NCI-H2107 (cell line): ENCODE measurements at places on chromosomes 5 and 9.

GRCh38 chr9:108133680-108134079 is 644.1 kb upstream of the KLF4 start:
- DNase-seq: no peak

- DNase-seq: no peak
These were observed 441.8 kb upstream of the SGCD start for GRCh38 chr5:155885199-155885598.

- no peak for DNase-seq
These were observed 419.6 kb upstream of the PIK3R1 start for GRCh38 chr5:67795781-67796477.

GRCh38 chr5:65832603-65833228 is 93.7 kb upstream of the ERBIN start:
- no peak for DNase-seq

DNA sequence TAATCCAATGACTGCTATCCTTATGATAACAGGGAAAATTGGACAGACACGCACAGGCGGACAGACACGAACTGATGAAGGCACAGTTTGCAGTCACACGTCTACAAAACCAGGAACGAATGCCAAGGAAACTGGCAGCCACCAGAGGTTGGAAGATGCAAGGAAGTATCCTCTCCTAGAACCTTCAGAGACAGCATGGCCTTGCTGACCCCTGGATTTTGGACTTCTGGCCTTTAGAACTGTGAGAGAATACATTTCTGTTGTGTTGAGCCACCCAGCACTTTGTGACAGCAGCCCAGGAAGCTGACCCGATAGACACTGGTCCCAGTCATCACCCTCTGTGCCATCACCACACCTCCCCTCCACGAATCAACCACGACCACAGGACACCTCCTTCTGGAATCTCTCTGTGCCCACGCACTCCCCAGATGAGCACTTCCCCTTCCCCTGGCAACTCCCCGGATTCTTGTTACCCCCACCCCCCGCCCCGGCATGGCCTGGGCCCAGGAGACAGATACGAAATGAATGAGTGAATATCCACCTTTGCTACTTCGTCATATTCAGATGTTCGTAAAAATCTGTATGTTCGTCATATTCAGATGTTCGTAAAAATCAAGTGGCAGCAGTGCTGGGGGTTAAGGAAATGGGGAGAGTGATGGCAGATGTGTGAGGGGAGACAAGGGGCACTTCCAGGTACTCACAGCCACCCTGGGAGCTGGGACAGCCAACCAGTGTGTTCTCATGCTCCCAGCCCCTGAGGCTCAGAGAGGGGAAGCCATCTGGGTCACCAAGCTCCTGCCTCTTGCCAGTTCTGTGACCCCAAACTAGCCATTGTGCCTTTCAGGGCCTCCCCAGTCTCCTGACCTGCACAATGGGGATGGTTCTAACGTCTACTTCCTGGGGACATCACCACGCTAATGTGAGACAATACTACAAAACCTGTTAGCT is 18.5 kb downstream of the GBGT1 start:
- no peak for DNase-seq

DNA sequence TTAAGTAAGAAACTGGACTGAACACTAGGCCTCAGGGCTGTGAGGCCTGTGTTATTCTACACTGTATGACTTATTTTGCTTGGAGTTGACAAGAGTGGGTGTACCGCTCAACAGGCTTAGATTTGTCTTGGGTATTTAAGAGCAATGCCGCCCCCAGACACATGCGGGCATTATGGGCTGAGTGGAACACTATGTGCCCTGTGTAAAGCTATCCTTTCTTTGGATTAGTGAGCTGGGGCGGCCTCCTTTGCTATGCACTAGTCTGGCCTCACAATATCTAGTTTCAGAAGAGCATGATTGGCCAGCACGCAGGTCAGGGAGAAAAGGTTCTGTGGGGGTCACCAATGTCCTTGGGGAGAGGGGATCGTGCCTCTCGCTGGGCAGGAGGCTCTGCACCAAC is 206.3 kb upstream of the GDNF start:
- DNase-seq: no peak

GRCh38 chr9:90165281-90165680 is 477.3 kb downstream of the DIRAS2 start:
- DNase-seq: no peak

- DNase-seq: no peak
These were observed 326.5 kb downstream of the NTRK2 start for GRCh38 chr9:84996029-84996428.

- peak; percentile 16 for DNase-seq
These were observed 4.8 kb downstream of the DNAJB5 start for GRCh38 chr9:34994260-34994899.

- no peak for DNase-seq
These were observed 372.8 kb upstream of the RFX3 start for GRCh38 chr9:3898461-3899218.

DNA sequence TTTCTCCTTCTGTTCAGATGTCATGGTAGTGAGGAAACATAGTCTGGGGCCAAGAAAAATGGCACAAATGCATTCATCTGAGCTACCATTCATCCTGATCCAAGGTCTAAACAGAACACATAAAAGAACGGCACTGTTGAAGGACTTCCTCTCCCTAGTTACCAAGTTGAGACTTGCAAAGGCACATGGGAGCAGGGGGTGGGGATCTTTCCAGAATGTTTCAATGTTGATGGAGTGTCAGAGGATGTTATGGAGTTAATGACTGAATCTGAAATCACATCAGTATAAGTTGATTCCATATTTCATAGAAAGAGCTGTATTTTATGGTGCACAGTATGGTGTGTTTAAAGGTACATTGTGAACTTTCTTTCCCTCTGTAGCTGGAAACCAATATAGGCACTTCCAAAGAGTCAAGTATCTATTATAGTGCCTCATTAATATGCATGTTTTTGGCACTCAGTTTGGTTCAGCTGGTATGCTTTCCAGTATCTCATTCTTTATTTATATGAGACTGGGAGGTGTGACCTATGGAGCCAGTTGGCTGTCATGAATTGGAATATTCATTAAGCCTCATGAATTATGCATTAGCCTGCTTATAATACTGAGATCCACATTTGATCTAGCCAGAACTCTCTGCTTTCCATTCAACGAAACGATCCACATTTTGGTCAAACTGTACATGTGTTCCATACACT is 603.0 kb downstream of the NR2F1-AS1 start:
- DNase-seq: no peak

GRCh38 chr9:2271426-2271825 is 256.3 kb downstream of the SMARCA2 start:
- no peak for DNase-seq

- no peak for DNase-seq
These were observed 6.8 kb downstream of the RALGDS start for GRCh38 chr9:133113949-133114885.

DNA sequence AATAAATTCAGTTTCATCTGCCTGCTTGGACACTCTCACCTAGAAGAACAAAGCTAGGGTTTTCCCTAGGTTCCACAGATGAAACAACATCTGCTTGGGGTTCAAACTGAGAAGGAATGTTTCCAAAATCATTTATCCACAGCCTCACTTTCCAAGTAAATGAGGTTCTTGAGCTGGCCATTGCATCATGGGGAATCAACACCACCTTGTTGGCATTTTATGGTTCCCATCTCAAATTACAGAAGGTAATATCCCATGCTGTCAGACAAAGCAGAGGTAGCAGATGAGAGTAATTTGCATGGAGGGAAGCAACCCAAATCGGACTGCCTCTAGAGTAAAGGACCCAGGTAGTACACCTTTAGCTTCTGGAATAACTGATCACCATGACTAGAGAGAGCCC is 10.5 kb upstream of the NR4A3 start:
- DNase-seq: no peak

DNA sequence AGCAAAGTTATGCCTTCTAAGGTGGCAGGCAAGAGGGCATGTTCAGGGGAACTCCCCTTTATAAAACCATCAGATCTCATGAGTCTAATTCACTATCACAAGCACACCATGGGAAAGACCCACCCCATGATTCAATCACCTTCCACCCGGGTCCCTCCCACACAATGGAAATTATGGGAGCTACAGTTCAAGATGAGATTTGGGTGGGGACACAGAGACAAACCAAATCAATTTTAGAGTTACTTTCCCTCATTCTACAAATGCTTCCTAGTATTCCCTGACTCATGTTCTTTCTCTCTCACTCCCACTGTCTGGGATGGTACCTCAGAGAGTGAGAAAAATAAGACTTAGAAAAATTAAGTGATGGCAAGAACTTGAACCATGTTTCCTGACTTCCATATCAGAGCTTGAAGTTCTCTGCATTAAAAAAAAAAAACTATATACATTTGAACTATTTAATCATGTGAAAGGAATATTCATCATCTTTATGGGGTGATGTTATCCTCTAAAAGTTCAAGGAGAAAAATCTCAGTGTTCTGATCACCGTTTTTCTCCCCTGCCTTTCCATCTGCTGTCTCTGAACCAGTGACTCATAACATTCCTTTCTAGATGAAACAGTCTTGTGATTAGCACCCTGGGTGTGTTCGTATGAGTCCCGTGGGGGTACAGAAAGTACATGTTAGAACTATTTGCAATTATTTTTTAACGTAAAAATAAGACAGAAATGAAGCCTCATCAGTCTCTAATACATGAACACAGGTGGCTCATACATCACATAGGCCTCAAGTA is 282.9 kb downstream of the SLF1 start:
- DNase-seq: no peak

GRCh38 chr9:83432104-83432627 is 106.0 kb downstream of the FRMD3 start:
- no peak for DNase-seq

DNA sequence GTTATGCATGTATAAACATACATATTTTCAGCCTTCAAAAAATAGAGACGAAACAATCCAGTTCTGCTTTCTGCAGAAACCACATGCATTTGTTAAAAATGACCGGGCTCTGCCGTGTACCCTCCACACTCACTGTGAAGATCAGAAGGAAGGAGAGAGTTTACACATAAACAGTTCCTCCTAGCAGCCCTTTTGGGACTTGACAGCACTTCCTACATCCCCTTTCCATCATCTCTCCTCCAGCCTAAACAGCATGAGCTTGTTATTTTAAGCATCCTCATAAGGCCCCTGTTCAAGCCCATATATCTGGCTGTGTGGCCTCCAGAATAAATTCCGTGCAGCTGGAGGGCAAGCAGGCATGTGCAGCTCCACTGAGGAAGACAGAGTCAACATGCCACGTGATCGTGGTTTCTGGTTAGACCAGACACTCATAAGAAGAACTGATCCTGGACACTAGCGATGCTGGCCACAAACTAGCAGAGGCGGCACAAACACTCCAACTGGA is 42.2 kb downstream of the NIPAL4 start:
- DNase-seq: no peak

DNA sequence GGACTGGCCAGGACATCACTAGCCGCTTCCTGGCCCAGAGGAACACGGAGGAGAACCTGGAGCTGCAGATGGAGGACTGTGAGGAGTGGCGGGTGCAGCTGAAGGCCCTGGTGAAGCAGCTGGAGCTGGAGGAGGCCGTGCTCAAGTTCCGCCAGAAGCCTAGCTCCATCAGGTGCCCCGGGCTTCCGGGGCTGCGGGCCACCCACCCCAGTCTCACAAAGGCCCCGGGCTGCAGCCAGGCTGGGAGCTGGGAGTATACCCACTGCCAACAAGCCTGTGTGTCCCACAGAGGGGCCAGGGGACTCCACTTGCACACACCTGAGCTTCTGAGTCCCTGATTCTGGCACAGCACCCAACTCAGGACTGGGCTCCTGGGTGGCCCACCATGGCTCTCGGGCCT is 1.7 kb upstream of the RABL6 start:
- DNase-seq: no peak

GRCh38 chr5:124262470-124262869 is 484.0 kb downstream of the ZNF608 start:
- DNase-seq: no peak

DNA sequence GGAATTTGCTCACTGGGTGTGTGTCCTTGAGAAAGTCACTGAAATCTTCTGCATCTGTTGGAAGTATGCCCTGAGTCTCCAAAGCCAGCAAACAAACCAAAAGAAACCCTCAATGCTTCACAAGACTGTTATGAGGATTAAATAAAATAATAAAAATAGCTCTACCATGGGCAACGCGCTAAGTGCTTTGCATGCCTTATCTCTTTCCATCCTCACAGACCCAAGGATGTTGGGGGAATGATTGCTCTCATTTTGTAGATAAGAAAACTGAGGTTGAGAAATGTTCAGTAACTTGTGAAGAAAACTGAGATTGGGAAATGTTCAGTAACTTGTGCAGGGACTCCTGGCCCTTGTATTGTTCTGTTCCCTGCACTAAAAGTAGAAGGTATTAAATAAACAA is 7.9 kb downstream of the HAND1 start:
- DNase-seq: no peak

DNA sequence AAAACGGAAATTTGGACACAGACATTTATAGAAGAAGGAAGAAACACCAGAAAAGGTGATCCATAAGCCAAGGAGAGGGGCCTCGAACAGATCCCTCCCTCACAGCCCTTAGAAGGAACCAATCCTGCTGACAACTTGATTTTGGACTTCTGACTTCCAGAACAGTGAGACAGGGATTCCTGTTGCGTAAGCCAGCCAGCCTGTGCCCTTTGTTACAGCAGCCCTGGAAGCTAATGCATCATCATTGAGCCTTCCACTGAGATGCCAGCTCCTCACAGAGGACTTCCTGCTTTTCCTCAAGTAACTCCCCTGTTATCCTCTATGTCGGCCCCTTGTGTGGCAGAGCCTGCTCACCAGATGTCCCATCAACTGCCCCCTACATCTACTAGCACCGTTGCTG is 94.1 kb downstream of the JMY start:
- DNase-seq: no peak

- DNase-seq: no peak
These were observed 104.6 kb upstream of the BOD1 start for GRCh38 chr5:173720953-173721600.

GRCh38 chr5:159048298-159048697 is 51.4 kb downstream of the EBF1 start:
- DNase-seq: no peak

DNA sequence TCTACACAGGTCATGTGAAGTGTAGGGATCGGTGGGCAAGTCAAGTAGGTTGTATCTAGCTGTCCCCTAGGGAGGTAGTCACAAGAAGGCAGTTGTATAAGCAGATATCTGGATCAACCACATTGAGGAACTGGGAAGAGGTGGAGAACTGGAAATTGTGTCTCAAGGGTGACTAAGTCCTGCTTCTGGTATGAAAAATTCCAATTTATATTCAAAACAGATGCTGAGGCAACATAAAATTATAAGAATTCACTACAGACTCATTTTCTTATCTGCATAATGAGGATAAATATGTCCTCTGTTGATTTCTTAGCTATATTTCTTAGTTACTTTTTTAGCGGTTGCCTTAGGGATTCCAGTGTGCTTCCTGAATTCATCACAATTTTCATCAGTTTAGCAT is 46.8 kb downstream of the GALNT12 start:
- DNase-seq: no peak

DNA sequence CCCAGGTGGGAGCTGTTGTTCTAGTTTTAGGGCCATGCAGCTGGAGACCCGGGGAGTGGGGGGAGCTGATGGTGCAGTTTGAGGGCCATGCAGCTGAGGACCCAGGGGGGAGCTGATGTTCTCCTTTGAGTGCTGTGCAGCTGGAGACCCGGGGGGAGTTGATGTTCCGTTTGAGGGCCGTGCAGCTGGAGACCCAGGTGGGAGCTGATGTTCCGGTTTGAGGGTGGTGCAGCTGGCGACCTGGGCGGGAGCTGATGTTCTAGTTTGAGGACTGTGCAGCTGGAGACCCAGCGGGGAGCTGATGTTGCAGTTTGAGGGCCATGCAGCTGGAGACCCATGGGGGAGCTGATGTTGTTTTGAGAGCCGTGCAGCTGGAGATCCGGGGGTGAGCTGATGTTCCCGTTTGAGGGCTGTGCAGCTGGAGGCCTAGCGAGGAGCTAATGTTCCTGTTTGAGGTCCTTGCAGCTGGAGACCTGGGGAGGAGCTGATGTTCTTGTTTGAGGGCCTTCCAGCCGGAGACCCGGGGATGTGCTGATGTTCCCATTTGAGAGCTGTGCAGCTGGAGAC is 14.6 kb downstream of the PDCD6 start:
- no peak for DNase-seq
